Smooth muscle cell of bladder (primary cell): ENCODE measurements at places on chromosomes 11 and 22. TPM values are rescaled to one million over a fixed set of nuclear protein-coding genes. Genes with fewer than 3 reads are reported as not detected.

Gene CD3G
- total RNA-seq: not detected in 2 replicates

Gene B3GAT1
- total RNA-seq: 0.09 TPM in 1 of 2 replicates, not detected in the other

Gene CDC42BPG
- total RNA-seq: under 0.01 TPM in 2 replicates

Gene TEX12
- 0.14 and 0.28 TPM in 2 replicates for total RNA-seq

Gene DSCAML1
- not detected in 2 replicates for total RNA-seq

Gene DRD2
- not detected in 2 replicates for total RNA-seq

Gene LINC01488
- total RNA-seq: not detected in 2 replicates
